ENCODE measurements at places on chromosomes 13 and 19.

DNA sequence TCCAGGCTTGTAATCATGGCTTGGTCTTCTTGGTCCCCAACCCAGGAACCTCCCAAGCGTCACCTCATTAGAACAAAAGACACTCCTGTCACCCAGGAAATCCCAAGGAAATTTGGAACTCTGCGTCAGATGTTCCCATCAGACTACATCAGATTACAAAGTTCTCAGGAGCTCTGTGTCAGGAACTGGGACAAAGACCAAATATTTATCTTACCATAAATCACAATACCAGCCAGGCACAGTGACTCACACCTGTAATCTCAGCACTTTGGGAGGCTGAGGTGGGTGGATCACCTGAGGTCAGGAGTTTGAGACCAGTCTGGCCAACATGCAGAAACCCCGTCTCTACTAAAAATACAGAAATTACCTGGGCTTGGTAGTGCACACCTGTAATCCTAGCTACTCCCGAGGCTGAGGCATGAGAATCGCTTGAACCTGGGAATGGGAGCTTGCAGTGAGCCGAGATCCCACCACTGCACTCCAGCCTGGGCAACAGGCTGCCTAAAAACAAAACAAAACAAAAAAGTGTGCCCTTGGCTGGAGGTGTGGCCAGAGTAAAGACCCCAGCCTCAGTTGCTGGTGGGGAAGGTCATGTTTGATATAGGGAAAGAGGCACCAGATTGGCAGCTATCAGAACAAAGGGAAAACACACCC lies 16.7 kb upstream of the CCDC124 start:
- H3K27me3 ChIP-seq, result peaks cover 5% of the 10 kb centered on the region
- H3K27ac ChIP-seq, result no peak overlapping the region

GRCh38 chr19:51710163-51710562 lies 13.6 kb downstream of the HAS1 start:
- peaks cover 16% of the 10 kb centered on the region for H3K4me1 ChIP-seq
- no peaks in the 10 kb centered on the region for H3K36me3 ChIP-seq
- no peak overlapping the region for H3K27ac ChIP-seq
- H3K27me3 ChIP-seq, result no peaks in the 10 kb centered on the region
- no peak overlapping the region for H3K4me3 ChIP-seq

DNA sequence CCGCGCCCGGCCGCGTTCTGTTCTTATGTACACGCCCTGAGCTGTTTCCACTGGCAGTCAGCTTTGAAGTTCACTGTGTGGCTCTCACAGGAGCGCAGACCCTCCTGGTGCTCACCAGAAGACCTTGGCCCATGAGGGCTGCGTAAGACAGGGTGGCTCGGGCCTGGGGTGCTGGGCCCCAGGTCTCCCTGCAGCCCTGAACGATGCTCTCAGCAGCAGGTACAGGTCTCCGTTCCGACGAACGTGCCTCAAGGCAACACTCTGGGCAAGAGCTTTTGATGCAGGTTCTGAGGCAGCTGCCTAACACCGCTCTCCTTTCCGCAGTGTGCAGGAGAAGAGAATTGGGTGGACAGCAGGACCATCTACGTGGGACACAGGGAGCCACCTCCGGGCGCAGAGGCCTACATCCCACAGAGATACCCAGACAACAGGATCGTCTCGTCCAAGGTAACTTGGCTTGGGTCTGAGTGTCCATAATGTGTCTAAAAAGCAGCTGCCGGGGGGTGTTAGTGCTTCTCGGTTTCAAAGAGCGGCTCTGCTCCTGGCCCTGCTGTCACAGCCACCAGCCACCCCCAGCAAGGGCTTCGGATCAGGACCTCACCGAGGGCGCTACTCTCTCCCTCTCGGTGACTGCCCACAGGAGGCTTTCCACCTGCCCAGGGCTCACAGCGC lies 95.1 kb downstream of the ATP11A start:
- H3K27ac ChIP-seq, result no peak overlapping the region
- no peaks in the 10 kb centered on the region for H3K4me1 ChIP-seq
- H3K27me3 ChIP-seq, result no peaks in the 10 kb centered on the region
- no peak overlapping the region for H3K4me3 ChIP-seq

- no peak for DNase-seq
- H3K27me3 ChIP-seq, result no peaks in the 10 kb centered on the region
- no peaks in the 10 kb centered on the region for H3K36me3 ChIP-seq
- no peaks in the 10 kb centered on the region for H3K4me1 ChIP-seq
These were observed 275.6 kb downstream of the DCLK1 start for GRCh38 chr13:35855531-35856019.

- H3K36me3 ChIP-seq, result no peaks in the 10 kb centered on the region
- H3K4me1 ChIP-seq, result peaks cover 54% of the 10 kb centered on the region
- no peak overlapping the region for H3K27ac ChIP-seq
- peak overlapping the region; percentile 47 for H3K4me3 ChIP-seq
These were observed 17.8 kb downstream of the LMTK3 start for GRCh38 chr19:48493718-48494401.

- H3K4me1 ChIP-seq, result no peaks in the 10 kb centered on the region
- no peaks in the 10 kb centered on the region for H3K27me3 ChIP-seq
- no peaks in the 10 kb centered on the region for H3K36me3 ChIP-seq
- no peak overlapping the region for H3K27ac ChIP-seq
- no peak for DNase-seq
These were observed 57.8 kb downstream of the GGACT start for GRCh38 chr13:100530671-100531213.

- H3K4me3 ChIP-seq, result no peak overlapping the region
- peak overlapping the region; percentile 44 for H3K27ac ChIP-seq
- H3K36me3 ChIP-seq, result no peaks in the 10 kb centered on the region
These were observed 87.0 kb upstream of the HTR2A start for GRCh38 chr13:46983881-46984280.

- H3K4me3 ChIP-seq, result no peak overlapping the region
- no peaks in the 10 kb centered on the region for H3K4me1 ChIP-seq
- H3K27ac ChIP-seq, result no peak overlapping the region
- no peaks in the 10 kb centered on the region for H3K36me3 ChIP-seq
- no peaks in the 10 kb centered on the region for H3K27me3 ChIP-seq
- no peak for DNase-seq
These were observed 435.1 kb downstream of the FOXO1 start for GRCh38 chr13:40231311-40231710.

GRCh38 chr13:99353836-99354235 lies 46.6 kb upstream of the GPR183 start:
- no peaks in the 10 kb centered on the region for H3K27me3 ChIP-seq
- H3K4me3 ChIP-seq, result no peak overlapping the region
- DNase-seq, result no peak
- H3K4me1 ChIP-seq, result peaks cover 67% of the 10 kb centered on the region

GRCh38 chr19:5593343-5594255 lies 25.8 kb upstream of the TINCR start:
- no peak for DNase-seq
- no peaks in the 10 kb centered on the region for H3K27me3 ChIP-seq
- no peaks in the 10 kb centered on the region for H3K4me1 ChIP-seq
- H3K27ac ChIP-seq, result no peak overlapping the region
- H3K36me3 ChIP-seq, result peaks cover 95% of the 10 kb centered on the region

DNA sequence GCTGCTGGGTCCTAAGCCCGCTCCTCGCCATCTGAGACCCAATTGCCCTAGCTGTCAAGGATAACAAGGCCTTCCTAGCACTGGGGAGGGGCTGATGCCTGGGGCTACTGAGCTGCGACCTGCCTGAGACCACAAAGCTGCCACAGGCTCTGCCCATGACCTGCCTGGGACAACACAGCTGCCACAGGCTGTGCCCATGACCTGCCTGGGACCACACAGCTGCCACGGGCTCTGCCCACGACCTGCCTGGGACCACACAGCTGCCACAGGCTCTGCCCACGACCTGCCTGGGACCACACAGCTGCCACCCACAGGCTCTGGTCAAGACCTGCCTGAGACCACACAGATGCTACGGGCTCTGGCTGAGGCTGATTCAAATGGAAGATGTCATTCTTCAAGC lies 54.8 kb downstream of the EPS15L1 start:
- H3K27me3 ChIP-seq, result no peaks in the 10 kb centered on the region
- H3K4me3 ChIP-seq, result peak overlapping the region; percentile 52
- peak; percentile 84 for DNase-seq
- H3K4me1 ChIP-seq, result peaks cover 43% of the 10 kb centered on the region

- H3K27ac ChIP-seq, result no peak overlapping the region
- DNase-seq, result no peak
- no peaks in the 10 kb centered on the region for H3K36me3 ChIP-seq
- H3K4me3 ChIP-seq, result no peak overlapping the region
- no peaks in the 10 kb centered on the region for H3K4me1 ChIP-seq
These were observed 1527.5 kb upstream of the SLC10A2 start for GRCh38 chr13:104593693-104594092.

DNA sequence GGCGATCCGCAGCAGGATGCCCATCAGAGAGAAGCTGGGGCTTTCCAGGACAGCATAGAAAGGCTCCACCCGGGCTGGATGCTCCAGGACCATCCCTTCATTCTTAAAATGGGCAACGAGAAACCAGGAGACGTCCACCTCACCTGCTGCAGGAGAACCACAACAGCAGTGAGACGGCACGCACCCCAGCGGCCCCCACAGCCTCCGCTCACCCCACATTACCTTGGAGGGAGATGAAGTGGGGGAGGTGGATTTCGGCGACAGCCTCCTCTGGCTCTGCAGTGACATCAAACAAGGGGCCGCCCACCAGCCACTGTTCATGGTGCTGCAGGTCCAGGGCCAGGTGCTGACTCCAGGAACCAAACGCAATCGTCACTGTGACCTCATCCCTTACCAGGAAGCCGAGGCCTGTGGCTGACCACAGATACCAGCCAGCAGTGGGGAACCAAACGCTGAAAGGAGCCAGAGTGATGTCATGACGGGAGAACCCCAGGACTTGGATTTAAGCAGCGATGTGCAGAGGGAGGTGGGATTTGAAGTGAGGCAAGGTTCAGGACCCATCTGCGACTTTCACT lies 25.1 kb downstream of the CARD8 start:
- no peak for DNase-seq
- no peaks in the 10 kb centered on the region for H3K4me1 ChIP-seq
- H3K36me3 ChIP-seq, result peaks cover 4% of the 10 kb centered on the region

- no peak for DNase-seq
- H3K27ac ChIP-seq, result no peak overlapping the region
- H3K4me3 ChIP-seq, result no peak overlapping the region
- no peaks in the 10 kb centered on the region for H3K4me1 ChIP-seq
- H3K36me3 ChIP-seq, result no peaks in the 10 kb centered on the region
These were observed 1.2 kb downstream of the PLEKHA4 start for GRCh38 chr19:48867123-48867745.

GRCh38 chr13:48860364-48860763 lies 115.3 kb upstream of the FNDC3A start:
- H3K4me1 ChIP-seq, result no peaks in the 10 kb centered on the region
- H3K36me3 ChIP-seq, result no peaks in the 10 kb centered on the region
- no peak overlapping the region for H3K4me3 ChIP-seq
- no peak overlapping the region for H3K27ac ChIP-seq
- DNase-seq, result no peak
- H3K27me3 ChIP-seq, result no peaks in the 10 kb centered on the region

DNA sequence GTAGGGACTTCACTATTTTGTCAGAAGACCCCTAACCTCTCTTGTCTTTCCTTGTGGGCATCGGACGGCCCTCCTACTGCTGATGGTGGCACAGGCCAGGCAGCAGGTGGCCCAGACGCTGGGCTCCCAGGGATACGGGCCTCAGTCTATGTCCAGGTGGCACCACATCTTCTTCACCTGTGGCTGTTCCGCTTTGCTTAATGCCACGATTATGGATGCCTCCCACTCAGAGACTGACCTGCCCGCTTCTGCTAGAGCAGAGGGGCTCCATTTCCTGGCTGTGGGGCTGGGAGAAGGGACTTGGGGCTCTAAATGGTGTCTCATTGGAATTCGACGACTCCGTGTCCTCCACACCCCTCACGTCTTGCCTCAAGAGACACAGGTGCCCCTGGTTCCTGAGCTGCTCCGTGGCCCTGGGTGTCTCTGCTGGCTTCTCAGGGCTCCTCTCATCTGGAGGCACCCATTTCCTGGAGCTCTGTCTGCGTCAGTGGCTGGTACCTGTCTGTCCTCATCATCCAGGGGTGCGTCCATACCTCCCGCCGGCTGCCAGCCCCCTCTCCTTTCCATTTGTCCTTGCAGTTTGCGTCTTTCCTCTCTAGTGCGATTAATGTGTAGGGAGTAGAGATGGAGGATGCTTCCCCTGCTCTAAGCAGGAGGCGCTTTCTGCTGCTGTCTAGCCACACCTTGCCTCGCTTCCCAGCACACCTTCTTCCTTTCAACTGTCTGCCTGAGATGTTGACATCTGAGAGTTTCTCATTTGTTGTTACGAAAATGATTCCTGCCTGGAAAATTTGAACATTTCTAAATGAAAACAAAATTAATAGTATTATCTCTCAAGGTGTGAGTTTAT lies 63.4 kb downstream of the TEX29 start:
- no peak for DNase-seq
- H3K4me3 ChIP-seq, result no peak overlapping the region
- no peaks in the 10 kb centered on the region for H3K36me3 ChIP-seq
- H3K27ac ChIP-seq, result no peak overlapping the region

GRCh38 chr19:280541-281009 lies 10.6 kb downstream of the PLPP2 start:
- DNase-seq, result no peak
- H3K4me1 ChIP-seq, result no peaks in the 10 kb centered on the region
- no peak overlapping the region for H3K4me3 ChIP-seq
- peaks cover 3% of the 10 kb centered on the region for H3K27me3 ChIP-seq
- H3K27ac ChIP-seq, result no peak overlapping the region

GRCh38 chr13:58056426-58056825 lies 424.9 kb downstream of the PCDH17 start:
- no peaks in the 10 kb centered on the region for H3K4me1 ChIP-seq
- H3K27ac ChIP-seq, result no peak overlapping the region
- no peaks in the 10 kb centered on the region for H3K36me3 ChIP-seq

DNA sequence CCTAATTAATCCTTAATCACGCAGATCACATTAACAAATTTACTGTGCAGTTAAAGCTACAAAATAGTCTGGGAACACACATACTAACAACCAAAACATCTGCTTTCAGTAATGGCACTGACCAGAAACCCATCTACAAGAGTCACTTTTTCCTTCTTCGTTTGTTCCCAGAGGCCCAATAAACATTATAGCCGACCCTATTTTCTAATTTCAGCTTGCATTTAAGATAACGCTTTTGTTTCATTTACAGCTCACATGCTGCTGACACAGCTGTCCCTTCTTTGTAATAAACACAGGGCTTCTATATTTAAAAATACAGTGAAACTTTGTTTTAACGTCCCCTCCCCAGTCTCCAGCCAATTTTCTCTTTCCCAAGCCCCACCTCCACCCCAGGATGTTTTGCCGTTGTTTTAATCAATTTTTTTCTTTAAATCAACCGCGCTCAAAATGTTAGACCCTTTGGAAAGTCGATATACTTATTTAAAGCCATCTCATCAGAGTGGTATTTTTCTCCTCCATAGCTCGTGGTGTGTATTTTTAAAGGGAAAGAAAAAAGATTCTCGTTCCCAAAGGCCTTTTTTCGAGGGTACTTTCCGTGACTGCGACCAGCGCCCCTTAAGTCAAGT lies 1.7 kb upstream of the WBP4 start:
- H3K27me3 ChIP-seq, result no peaks in the 10 kb centered on the region
- no peaks in the 10 kb centered on the region for H3K36me3 ChIP-seq
- H3K4me1 ChIP-seq, result peaks cover 17% of the 10 kb centered on the region
- H3K27ac ChIP-seq, result peak overlapping the region; percentile 91
- peak overlapping the region; percentile 98 for H3K4me3 ChIP-seq
- DNase-seq, result no peak
